ENCODE measurements at places on chromosomes 3 and 15.

DNA sequence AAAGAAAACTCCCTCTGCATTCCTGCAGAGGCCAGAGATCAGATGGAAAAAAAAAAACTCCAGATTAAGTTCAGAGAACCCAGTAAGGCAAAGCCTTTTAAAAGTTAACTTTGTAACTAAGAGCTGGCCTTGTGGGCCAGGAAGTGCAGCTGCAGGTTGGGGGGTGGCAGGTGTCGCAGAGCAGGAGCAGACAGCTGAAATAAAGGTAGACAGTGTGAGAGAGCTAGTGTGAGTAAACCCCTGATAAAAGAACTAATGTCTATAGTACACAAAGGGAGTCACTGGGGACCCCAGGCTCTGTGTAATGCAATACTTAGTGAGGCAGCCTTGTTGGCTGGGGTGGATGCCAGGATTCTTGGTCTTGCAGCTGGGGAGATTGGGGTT, 42.1 kb downstream of the PPCDC start:
- DNase-seq, result no peak

GRCh38 chr3:178088963-178089362, 447.3 kb upstream of the KCNMB2 start:
- DNase-seq, result no peak

DNA sequence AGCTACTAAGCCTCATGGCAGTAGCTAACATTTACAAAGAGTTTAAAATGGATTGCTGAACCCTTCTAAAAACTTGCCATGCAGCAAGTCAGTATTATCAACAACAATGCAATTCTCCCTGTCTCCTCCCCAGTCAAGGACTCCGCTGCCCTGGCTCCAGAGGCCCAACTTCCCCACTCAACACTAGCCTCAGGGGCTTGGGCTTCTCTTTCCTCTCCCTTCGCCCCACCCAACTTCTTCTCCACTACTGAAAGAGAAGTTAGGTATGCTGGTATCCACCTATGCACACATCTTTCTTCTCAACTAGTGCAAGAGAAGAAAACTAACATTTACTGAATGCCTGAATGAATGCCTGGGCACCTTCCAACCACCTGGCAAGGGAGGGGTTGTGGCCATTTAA, 30.7 kb downstream of the TLE3 start:
- DNase-seq, result no peak

DNA sequence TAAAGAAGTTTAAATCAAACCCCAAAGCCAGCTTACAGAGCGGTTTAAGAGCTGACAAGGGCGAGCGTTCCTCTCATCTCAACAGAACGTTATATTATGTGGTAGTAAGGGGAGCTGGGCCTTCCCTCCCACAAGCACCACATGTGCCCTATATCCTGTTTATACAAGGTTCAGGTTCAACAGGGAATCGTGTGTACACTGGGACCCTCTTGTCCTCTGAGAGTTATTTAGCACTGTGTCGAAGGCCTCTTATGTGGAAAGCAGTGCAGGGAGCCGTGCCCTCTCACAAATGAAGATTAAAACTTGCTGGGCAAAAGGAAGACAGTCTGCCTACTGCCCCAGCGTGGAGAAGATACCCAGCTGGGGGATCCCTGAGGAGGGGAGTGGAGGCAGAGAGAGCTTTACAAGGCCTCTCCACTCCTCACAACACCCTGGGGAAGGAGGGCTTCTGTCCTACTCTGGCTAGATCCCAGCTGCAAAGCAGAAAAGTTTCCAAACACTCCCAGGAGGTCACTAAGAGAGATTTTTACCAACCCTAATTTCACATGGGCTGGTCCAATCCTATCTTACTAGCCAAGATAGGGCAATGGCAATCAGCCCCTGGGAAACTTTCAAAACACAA, 2.9 kb downstream of the TLE3 start:
- DNase-seq, result no peak

- DNase-seq, result no peak
Observed at GRCh38 chr3:188683032-188683521, 488.7 kb upstream of the TPRG1 start.

Data from GM10248 (cell line).